ENCODE measurements at places on chromosomes 3 and 15.
A peak's percentile ranks its signal among the peaks of the same experiment; 100 is the strongest.

DNA sequence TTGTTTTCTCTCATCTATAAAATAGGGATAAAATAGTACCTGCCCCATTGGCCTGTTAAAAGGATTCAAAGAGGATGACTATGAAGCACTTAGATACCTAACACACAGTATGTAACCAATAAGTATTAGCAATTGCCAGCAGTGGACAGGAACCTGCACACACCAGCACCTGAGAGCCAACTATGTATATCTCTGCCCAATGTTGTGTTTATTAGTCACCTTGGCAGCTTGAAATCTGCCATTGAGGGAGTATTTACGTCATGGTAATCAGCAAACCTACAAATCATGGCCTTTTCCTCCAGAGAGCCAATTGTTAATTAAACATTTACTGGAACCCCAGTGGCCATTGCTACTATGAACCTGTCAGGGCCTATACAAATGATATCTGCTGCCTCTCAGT is 13.8 kb downstream of the LARS2 start:
- DNase-seq = no peak

DNA sequence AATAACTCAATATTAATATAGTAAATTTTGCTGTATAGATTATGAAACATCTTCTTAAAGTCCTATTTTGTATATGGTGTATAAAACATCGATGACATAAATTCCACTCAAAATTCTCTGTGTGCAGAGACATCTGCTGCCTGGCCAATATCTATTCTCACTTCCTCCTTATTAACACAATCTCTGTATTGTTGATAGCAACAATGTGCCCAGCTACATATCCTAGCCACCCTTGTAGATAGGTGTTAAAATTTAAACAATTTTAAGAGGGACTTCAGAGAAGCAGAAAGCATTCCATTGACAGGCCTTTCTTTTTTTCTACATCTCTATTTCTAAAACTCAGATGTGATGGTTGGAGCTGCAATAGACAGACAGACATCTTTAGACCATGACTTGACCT is 72.3 kb downstream of the FGF12 start:
- no peak for DNase-seq

DNA sequence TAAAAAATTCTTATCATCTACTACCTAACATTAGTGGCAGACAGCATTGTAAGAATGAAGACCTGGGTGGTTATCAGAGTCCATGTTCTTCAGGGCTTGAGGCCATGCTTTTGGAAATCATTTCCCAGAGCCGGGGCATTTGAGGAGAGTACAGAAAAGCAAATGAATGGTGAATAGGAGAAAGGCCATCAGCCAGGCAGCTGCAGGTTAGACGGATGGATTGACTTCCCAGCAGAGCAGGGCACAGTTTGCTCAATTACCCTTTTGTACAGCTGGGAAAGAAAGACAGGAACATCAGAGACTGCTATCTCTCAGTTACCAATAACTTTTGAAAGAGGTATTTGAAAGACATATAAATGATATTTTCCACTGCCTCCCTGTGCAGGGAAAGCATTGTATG is 135.6 kb downstream of the ALCAM start:
- DNase-seq = no peak

DNA sequence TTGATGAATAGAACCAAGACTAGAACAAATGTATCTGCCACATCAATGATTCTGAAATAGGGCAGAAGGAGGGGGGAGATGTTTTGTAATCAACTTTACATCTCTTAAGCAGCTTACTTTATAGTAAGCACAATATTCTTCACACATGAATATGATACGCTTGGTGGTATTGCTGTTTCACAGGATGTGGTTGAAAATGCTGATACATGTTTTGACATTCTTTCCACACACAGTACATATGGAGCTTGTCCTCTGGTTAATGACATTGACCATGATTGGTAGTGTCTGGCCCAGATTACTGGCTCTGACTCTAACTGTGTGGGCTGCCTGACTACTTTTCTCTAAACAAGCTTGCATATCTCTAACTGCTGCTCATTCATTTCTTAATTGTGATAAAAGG is 168.9 kb downstream of the KLHL25 start:
- peak; percentile 55 for DNase-seq
